ENCODE measurements at places on chromosomes 3 and 15. TPM values are rescaled to one million over a fixed set of nuclear protein-coding genes. Genes with fewer than 3 reads are reported as not detected.

DNA sequence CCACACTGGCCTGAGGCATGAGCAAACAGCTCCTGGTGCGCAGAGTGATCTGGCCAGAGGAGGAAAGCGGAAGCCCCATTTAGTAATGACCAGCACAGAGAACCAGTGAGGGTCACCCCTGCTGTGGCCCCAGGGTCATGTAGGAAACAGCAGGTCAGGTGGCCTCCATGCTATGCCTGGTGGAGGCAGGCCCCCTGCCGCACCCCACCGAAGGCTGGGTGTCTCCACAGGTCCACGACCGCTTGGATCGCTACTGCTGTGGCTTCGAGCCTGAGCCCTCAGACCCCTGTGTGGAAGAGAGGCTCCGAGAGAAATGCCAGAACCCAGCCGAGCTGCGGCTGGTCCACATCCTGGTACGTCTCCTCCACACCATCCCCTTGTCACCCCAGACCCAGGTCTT, 52.6 kb downstream of the POMGNT2 start:
- H3K36me3 ChIP-seq: no peaks in the 10 kb centered on the region
- no peak overlapping the region for H3K27ac ChIP-seq
- H3K4me3 ChIP-seq: no peak overlapping the region
- H3K27me3 ChIP-seq: peaks cover 8% of the 10 kb centered on the region
- no peak for DNase-seq

GRCh38 chr3:69675786-69676530, 63.3 kb upstream of the MITF start:
- DNase-seq: no peak
- H3K27ac ChIP-seq: no peak overlapping the region
- no peak overlapping the region for H3K4me3 ChIP-seq
- no peaks in the 10 kb centered on the region for H3K4me1 ChIP-seq
- no peaks in the 10 kb centered on the region for H3K27me3 ChIP-seq

GRCh38 chr15:49507261-49507660, 84.2 kb downstream of the FGF7 start:
- H3K4me1 ChIP-seq: no peaks in the 10 kb centered on the region
- no peak for DNase-seq
- H3K27ac ChIP-seq: no peak overlapping the region
- no peaks in the 10 kb centered on the region for H3K27me3 ChIP-seq
- no peak overlapping the region for H3K4me3 ChIP-seq

DNA sequence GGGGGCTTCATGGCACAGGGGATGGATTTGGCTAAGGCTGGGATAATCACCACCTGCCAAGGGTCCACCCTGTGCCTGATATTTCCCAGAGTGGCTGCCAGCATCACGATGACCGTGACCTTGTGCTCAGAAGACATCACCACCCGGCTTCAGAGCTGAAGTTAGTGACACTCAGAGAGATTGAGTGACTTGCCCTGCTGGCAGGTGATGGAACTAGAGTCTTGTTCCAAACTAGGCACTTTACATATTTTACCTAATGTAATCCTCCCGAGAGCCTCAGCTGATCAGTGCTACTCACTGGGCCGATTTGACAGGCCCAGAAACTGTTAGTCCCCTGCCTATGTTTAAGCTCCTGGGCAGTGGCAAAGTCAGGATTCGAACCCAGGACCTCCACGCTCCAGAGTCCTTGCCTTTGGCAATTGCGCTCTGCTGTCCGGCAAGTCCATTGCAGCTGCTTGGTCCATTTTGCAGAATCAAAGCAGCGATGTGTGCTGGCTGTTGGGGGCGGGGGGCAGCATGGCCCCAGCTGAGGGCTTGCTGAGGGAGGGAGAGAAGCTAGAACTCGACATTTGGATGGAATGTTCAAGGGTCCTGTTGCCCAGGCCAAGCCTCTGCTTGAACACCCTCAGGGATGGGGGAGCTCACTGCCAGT, 74.8 kb upstream of the GATA2 start:
- no peak for DNase-seq
- H3K27ac ChIP-seq: no peak overlapping the region

Gene ANKRD34C
- total RNA-seq: not detected

DNA sequence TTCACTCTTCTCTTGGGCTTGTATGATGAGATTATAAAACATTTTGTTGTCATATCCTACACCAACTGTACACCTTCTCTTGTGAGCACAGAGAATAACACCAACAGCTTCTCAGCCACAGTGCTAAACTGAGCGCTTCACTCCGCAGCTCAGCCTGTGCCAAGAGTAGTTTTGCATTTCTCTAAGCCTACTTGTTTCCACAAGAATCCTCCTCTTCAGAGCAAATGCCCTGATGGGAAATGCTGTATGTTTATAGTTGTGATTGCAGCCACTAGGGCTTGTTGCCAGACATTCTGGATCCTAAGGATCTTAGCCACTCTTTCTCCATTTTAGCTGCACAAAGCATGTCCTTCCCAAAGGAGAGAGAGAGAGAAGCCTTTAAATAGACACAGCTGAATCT, 138.8 kb upstream of the PLXND1 start:
- H3K27ac ChIP-seq: no peak overlapping the region
- no peaks in the 10 kb centered on the region for H3K27me3 ChIP-seq
- H3K4me3 ChIP-seq: no peak overlapping the region
- no peaks in the 10 kb centered on the region for H3K4me1 ChIP-seq

GRCh38 chr15:51735228-51736010, 2.0 kb downstream of the LYSMD2 start:
- peaks cover 16% of the 10 kb centered on the region for H3K36me3 ChIP-seq
- peaks cover 74% of the 10 kb centered on the region for H3K4me1 ChIP-seq
- peak overlapping the region; percentile 73 for H3K4me3 ChIP-seq
- DNase-seq: peak; percentile 41
- H3K27me3 ChIP-seq: no peaks in the 10 kb centered on the region

DNA sequence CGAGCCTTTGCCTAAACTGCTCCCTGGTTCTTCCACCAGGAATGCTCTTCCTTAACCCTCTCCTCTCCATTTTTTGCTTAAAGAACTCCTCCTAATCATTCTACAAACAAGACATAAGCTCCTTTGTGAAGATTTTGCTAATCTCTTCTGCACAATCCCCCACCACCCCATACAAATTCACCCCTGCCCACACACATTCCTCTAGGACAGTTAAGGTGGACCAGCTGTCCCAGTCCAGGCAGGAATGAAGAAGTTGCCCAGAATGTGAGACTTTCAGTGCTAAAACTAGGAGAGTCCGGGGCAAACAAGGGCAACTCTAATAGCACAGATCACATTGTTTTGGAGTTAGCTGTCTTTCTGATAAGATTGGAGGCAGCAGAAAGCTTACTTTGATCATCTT, 13.9 kb upstream of the FAM174B start:
- no peaks in the 10 kb centered on the region for H3K36me3 ChIP-seq
- no peak overlapping the region for H3K27ac ChIP-seq
- no peak for DNase-seq
- no peaks in the 10 kb centered on the region for H3K4me1 ChIP-seq
- H3K4me3 ChIP-seq: no peak overlapping the region

- H3K4me1 ChIP-seq: no peaks in the 10 kb centered on the region
- DNase-seq: no peak
- no peak overlapping the region for H3K4me3 ChIP-seq
- H3K36me3 ChIP-seq: no peaks in the 10 kb centered on the region
- H3K27ac ChIP-seq: no peak overlapping the region
- no peaks in the 10 kb centered on the region for H3K27me3 ChIP-seq
These were observed 313.1 kb downstream of the WDR72 start for GRCh38 chr15:53446376-53446775.

Gene NEK10
- total RNA-seq: 0.49 TPM

- no peak overlapping the region for H3K4me3 ChIP-seq
- H3K36me3 ChIP-seq: no peaks in the 10 kb centered on the region
- no peaks in the 10 kb centered on the region for H3K4me1 ChIP-seq
- H3K27ac ChIP-seq: no peak overlapping the region
- DNase-seq: no peak
These were observed 36.2 kb downstream of the FEM1B start for GRCh38 chr15:68313501-68314410.

DNA sequence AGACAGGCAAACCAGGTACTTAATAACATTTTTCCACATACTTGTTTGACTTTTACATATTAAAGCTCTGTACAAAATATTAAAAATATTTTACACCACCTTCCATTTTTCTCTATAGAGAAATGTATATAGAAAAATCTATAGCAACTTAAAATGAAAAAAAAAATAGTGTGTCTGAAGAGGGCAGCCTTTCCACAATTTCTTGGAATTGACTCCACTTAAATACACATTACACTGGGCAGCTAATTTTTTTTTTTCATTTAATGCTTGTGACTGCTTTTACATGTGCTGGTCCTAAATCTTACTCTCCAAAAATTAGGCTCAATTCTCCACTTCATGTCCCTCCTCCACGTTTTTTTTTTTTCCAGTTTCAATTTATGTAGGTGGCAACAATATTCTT, 427.0 kb upstream of the RBMS3 start:
- no peaks in the 10 kb centered on the region for H3K27me3 ChIP-seq
- DNase-seq: no peak
- H3K4me3 ChIP-seq: no peak overlapping the region
- no peak overlapping the region for H3K27ac ChIP-seq
- H3K36me3 ChIP-seq: no peaks in the 10 kb centered on the region

DNA sequence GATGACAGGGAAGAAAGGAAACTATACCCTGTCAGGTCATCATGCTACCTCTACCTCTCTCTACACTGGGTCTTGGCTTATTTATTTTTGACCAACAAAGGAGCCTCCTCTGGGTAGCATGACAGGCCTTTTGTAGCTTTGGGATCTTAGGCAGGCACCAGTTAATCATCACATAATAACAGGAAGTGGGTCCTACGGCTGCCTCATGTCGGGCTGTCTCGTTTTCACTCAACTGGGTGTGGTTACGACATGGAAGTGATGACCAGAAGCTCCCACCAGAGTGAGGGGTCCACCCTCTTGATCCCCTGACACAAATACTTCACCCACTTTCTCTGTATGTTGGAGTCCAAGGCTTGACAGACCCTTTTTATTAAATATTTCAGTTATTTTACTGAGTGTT, 105.3 kb downstream of the CD47 start:
- no peak overlapping the region for H3K4me3 ChIP-seq
- peak; percentile 31 for DNase-seq
- H3K27ac ChIP-seq: no peak overlapping the region
- no peaks in the 10 kb centered on the region for H3K36me3 ChIP-seq
- H3K27me3 ChIP-seq: no peaks in the 10 kb centered on the region

GRCh38 chr3:72092778-72093177, 307.8 kb upstream of the PROK2 start:
- H3K4me3 ChIP-seq: no peak overlapping the region
- DNase-seq: no peak
- H3K27ac ChIP-seq: peak overlapping the region; percentile 1
- peaks cover 5% of the 10 kb centered on the region for H3K27me3 ChIP-seq
- peaks cover 34% of the 10 kb centered on the region for H3K4me1 ChIP-seq

DNA sequence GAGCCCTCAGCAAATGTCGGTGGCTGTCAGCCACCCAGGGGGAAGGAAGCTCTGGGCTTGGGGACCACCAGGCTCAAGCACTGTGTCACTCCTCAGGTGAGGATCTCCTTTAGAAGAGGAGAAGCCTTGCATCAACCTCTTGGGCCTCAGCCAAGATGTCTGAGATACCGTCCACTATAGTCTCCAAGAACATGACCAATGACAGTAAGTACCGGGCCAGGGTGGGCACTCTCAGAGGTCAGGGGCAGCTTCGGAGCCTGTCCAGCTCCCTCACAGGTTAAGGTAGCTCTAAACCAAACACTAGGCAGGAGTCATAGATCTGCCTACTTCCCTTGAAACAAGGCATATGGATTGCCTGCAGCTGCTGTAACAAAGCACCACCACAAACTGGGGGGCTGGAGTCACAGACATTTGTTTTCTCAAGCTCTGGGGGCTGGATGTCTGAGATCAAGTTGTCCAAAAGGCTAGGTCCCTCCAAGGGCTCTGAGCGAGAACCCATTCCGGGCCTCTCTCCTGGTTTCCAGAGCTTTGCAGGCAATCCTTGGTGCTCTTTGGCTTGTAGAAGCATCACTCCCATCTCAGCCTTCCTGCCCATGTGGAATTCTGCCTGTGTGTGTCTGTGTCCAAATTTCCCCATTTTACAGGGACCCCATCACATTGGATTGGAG, 1.3 kb downstream of the CFAP100 start:
- DNase-seq: no peak
- H3K4me1 ChIP-seq: no peaks in the 10 kb centered on the region
- no peaks in the 10 kb centered on the region for H3K27me3 ChIP-seq
- H3K4me3 ChIP-seq: no peak overlapping the region
- H3K27ac ChIP-seq: no peak overlapping the region
- no peaks in the 10 kb centered on the region for H3K36me3 ChIP-seq

- H3K4me1 ChIP-seq: peaks cover 10% of the 10 kb centered on the region
- peaks cover 71% of the 10 kb centered on the region for H3K36me3 ChIP-seq
These were observed 92.1 kb upstream of the BLM start for GRCh38 chr15:90625037-90625436.

- H3K27me3 ChIP-seq: no peaks in the 10 kb centered on the region
- DNase-seq: no peak
- no peak overlapping the region for H3K4me3 ChIP-seq
- H3K4me1 ChIP-seq: no peaks in the 10 kb centered on the region
- H3K27ac ChIP-seq: no peak overlapping the region
These were observed 25.2 kb upstream of the XCR1 start for GRCh38 chr3:46052531-46052930.

GRCh38 chr15:36400936-36401585, 178.4 kb upstream of the CDIN1 start:
- no peaks in the 10 kb centered on the region for H3K4me1 ChIP-seq
- H3K4me3 ChIP-seq: no peak overlapping the region
- no peak for DNase-seq
- no peak overlapping the region for H3K27ac ChIP-seq
- no peaks in the 10 kb centered on the region for H3K27me3 ChIP-seq
- no peaks in the 10 kb centered on the region for H3K36me3 ChIP-seq

DNA sequence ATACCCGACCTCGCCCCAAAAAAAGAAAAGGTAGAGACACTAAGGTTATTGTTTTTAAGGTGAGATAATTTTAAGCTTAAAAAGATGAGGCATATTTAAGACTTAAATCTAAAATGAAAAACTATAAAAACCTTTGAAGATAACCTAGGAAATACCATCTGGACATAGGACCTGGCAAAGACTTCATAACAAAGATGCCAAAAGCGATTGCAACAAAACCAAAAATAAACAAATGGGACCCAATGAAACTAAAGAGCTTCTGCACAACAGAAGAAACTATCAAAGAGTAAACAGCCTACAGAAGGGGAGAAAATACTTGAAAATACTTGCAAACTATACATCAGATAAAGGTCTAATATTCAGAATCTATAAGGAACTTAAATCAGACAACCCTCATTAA, 80.9 kb downstream of the TMCC1 start:
- H3K4me1 ChIP-seq: no peaks in the 10 kb centered on the region
- H3K36me3 ChIP-seq: no peaks in the 10 kb centered on the region
- H3K27me3 ChIP-seq: no peaks in the 10 kb centered on the region
- H3K27ac ChIP-seq: no peak overlapping the region
- no peak for DNase-seq

Gene GOLGA6D
- total RNA-seq: not detected

Gene CFAP44
- 33.8 TPM for total RNA-seq

DNA sequence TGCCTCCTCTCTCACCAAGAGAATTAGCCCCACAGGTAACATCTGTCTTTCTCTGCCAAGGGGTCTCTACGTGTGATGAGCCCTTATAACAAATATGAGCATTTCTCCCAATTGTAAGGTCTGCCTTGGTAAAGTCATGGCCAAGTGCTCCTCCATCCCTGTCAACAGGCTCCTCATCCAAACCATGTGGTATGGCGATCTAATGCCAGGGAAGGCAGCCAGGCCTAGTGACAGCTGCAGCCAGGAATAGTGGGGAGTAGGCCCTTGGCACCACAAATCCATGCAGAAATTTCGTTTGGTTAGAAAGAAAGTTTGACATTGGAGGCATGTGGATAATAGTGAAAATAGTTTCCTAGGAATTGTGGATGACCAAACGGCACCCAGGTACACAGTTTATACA, 4.7 kb upstream of the LRTM1 start:
- H3K36me3 ChIP-seq: no peaks in the 10 kb centered on the region
- H3K27ac ChIP-seq: no peak overlapping the region
- no peaks in the 10 kb centered on the region for H3K4me1 ChIP-seq

Measured in B cell (primary cell).